ENCODE measurements at places on chromosomes 2 and 18.
A peak's percentile ranks its signal among the peaks of the same experiment; 100 is the strongest.

GRCh38 chr18:59272891-59273758 lies at the start of gene RAX:
Gene RAX (minus strand): TSS chr18:59273454. CDS start chr18:59273206, 248 bp downstream.
- DNase-seq: peak; percentile 35

- DNase-seq: no peak
These were observed 111.1 kb downstream of the AP1S3 start for GRCh38 chr2:223725986-223726970.

GRCh38 chr2:1415501-1415900 lies 2.2 kb downstream of the TPO start:
- DNase-seq: no peak

- no peak for DNase-seq
These were observed 1.9 kb downstream of the SEMA4C start for GRCh38 chr2:96867756-96868554.

DNA sequence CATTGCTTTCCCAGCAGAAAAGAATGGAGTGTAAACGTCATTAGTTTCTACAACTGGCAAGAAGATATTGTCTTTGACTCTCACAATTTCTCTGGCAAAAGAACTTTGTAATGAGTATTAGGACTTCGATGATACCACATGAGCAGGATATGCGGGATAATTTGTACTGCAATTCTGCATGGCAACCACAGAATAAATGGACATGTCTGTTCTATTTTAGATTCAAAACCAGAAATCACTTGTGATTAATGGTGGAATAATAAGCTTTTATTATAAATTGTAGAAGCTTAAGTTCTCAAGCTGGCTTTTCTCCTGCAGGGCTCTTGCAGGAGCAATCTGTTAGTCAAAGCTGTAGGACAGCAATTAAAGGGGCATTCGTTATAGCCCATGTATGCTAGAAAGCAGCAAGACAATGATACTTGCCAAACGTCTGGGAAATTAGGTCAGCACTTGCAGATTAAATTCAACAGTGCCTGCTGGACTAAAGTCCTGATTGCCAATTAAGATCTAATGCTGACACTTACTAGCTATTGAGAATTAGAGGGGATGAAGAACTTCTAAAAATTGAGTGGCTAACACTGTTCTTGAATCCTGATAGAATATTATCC lies 177.9 kb downstream of the PTH2R start:
- peak; percentile 96 for DNase-seq

DNA sequence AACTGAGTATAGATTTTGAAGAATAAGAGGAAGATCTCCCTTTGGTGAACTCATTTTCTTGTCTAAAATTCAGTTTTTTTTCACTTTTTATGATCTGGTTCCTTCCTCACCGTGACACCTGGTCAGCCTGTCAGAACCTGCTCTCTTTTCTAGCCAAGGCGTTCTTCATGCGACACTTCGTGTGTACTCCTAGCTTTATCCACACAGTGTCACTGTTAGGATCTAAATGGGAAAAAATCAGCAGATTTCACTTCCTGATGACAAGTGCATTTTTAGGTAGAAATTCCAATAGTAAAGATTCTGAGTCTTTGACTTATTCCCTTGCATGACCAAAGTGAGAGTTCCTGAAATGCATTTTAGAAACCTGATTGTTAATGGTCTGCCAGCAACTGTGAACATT lies 89.8 kb downstream of the KLHL14 start:
- DNase-seq: no peak

DNA sequence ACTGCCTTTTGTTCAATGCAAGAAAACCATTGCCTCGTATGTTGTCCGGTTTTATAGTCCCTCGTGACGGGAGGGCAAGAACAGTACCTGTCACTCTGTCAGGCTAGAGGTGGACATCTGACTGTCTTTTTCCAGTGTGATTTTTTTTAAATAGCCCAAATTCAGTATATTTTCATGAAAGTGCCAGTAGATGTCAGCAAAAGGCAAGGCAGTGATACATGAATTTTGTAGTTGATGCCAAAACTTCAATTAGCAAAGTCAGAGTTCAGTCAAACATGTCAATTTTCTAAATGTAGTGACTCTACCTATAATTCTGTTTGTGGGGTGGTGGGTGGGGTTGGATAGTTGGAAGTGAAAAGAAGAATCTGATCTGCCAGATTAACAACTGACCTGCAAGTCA lies 296.0 kb upstream of the MC4R start:
- no peak for DNase-seq

DNA sequence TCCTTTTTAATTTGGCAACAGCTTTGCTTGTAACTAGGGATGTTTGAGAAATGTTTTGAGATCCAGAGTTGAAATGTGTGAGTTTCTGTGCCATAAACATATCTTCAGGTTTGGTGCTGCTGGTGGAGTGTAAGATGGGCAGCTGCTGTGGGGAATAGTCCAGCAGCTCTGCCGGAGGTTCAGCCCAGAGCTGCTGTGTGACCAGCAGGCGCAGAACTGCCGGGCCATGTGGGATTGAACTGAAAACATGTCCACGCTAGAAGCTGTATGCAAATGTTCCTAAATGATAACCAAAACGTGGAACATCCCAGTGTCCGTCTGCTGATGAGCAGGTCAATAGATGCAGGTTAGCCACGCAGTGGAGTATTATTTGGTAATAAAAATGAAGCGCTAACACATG lies 99.6 kb downstream of the DGKD start:
- no peak for DNase-seq

DNA sequence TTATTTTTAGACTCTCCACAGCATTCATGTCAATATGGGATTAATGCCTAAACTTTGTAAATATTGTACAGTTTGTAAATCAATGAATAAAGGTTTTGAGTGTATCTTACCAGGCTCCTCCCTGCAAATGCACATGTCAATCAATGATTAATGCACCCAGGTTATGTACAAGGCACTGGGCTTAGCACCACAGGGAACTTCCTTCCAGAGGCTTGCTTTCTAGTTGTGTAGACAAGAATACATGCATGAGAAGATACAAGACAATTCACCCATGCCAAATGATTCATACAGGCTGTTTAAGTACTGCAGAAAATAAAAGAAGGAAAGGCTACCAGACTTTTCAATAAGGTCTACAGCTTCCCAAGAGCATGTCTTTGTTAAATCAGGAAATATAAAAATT lies 114.1 kb downstream of the MMADHC start:
- DNase-seq: no peak

DNA sequence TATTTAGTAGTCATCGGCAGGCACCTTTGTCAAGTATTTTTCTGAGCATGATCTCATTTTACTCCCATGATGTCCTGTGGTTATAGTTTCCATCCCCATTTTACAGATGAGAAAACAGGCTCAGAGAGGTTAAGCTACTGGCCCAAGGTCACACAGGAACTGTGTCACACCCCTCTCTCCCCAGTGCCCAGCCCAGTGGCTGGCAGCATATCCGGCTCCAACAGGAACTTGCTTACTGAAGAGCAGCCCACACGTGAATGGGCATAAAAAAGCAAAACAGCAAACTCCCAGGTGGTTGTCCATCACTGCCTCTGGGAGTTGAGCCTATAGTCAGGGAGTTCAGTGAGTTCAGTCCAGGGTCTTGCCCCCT lies 8.3 kb upstream of the KLF11 start:
- no peak for DNase-seq

DNA sequence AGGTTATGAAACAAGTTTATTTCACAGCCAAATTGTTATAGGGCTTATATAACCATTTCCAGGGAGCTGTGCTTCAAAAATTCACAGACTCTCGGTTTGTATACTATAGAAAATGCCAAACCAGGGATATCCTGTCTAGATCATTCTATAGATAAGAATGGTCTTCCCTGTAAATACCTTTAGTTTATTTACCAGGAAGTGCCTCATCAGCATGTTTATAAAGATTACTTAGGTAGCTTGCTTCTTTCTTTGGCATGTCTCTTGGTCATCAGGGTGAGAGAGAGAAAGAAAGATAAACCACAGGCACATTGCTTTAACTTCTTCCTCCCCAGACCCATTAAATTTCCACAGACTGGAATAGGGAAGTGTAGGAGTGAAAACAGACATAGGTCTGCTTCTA lies 439.4 kb downstream of the SPAG16 start:
- DNase-seq: no peak

DNA sequence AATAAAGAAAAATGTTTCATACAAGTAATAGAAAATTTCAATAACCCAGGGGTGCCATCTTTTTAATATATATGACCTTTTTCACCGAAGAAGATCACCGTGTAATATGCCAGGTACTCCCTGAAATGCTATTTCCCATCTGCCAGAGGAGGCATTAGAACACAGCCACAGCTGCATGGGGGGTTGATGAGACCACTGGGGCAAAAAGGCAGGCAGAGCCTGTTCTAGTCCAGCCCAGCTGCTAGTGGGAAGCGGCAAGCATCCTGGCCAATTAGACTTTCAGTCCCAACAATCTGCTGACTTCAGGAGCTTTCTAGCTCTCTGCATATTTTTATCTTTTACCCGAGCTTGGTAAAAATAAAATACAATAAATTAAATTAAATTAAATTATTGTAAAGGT lies 362.6 kb downstream of the RIT2 start:
- peak; percentile 22 for DNase-seq

DNA sequence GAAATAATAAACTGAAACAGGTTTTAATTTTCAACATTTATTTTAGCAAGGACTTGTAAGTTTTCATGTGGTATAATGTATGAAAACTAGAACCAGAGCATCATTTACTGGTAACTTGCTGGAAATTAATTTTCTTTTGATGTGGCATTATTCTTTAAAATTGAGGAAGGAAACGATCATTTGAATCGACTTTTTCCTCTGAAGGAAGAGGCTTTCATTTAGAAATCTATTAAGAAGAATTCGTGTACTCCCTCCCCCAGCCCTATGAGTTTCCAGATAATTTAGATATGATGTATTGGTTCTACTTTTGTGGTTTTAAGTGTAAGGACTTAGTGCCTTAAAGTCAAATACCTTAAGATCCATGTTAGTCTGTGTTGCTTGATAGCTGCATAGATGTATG lies 2.5 kb downstream of the BABAM2 start:
- DNase-seq: no peak

- DNase-seq: no peak
These were observed 18.9 kb upstream of the WDR33 start for GRCh38 chr2:127829845-127830246.

DNA sequence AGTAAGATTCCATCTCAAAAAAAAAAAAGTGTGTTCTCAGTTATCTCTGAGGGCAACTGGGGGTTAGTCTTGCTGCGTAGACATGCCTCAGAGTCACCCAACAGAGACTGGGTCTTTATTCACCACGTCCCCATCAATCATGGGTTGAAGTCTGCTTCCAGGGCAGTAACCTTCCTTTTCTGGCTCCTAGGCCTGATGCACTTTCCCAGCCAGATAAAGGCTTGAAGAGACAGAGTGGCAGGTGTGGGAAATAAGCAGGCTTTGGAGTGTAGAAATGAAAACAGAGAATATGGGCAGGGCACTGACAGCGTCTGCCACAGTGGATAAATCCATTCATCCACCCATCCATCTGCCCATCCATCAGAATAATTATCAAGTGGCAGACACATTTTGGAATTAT lies 134.1 kb upstream of the LGALSL start:
- DNase-seq: peak; percentile 32

- no peak for DNase-seq
These were observed 124.2 kb downstream of the RPRM start for GRCh38 chr2:153354377-153354776.

- DNase-seq: no peak
These were observed 56.2 kb downstream of the DDX1 start for GRCh38 chr2:15647622-15648590.

- no peak for DNase-seq
These were observed 32.7 kb downstream of the GLI2 start for GRCh38 chr2:120768112-120769048.

GRCh38 chr18:23596183-23596582 lies 9.9 kb upstream of the NPC1 start:
- DNase-seq: no peak

DNA sequence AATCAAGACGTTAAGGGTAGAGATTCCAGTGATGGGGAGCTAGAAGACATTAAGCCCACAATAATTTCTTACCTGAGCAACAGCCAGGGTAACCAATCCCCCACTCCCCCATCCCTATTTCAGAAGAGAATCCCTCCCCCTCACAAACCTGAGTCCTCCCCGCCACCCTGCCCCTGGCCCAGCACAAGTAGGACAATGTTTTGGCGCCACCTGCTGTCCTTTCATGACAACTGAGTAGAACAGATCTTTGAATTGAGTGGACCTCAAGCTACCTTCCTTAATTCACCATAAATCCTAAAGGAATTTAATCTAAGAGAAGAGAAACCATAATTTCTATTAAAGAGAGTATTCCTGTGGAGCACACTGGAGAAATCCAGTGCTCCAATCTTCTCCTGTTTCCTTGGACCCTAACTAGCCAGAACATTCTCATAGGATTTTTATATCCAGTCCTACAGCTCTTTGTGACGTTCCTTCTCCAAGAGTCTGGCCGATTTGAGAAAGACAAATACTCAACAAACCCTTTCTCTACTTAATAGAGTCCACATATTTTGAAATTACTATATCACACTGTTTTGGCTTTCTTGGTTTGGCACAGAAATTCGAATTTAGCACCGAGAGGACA lies 41.1 kb downstream of the NHEJ1 start:
- peak; percentile 43 for DNase-seq

- no peak for DNase-seq
These were observed 70.0 kb upstream of the MAP4K4 start for GRCh38 chr2:101627285-101628029.

DNA sequence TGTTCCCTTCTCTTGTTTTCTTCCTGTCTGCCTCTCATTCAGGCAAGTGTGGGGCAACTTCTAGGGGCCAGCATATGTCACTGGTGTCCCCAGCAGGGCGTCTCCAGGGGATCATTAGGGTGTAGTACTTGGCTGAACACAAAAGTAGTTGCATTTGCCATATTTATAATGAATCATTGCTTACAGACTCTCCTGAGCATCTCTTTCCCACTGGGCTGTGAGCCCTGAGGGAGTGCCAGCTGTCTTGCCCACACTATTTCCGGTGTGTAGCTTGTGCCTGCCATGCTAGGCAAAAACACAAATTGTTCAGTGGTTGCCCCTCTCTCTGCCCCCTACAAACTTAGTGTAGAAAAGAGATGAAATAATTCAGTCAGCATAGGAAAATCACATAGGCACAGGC lies 40.8 kb upstream of the SCLY start:
- DNase-seq: no peak

GRCh38 chr2:65320042-65320725 lies 92.6 kb downstream of the ACTR2 start:
- DNase-seq: no peak

DNA sequence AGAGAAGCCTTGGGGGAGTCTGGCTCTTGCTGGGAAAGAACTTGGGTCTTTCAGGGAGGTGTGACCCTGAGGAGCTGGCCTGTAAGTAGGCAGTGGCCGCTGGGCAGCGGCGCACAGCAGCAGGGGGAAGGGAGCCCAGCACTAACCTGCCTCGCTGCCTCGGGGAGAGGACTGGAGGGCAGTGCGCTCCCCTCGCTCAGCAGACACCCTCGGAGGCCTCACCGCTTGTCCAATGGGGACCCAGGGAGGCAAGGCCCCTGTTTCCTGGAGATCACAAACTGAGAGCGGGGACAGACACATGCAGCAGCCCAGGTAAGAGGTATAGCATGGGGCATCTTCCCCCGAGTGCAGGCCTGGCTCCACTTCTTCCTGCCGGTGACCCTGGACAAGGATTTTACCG lies 3.3 kb downstream of the DNMT3A start:
- DNase-seq: no peak

GRCh38 chr2:12612671-12613070 lies 104.1 kb upstream of the TRIB2 start:
- no peak for DNase-seq

GRCh38 chr2:33131111-33131510 lies 184.4 kb downstream of the LTBP1 start:
- DNase-seq: no peak

- no peak for DNase-seq
These were observed 33.7 kb upstream of the NPAS2 start for GRCh38 chr2:100786297-100786658.

GRCh38 chr2:44802777-44803424 lies 138.6 kb upstream of the SIX3 start:
- DNase-seq: no peak
